ENCODE measurements at places on chromosomes 13 and 19. TPM values are rescaled to one million over a fixed set of nuclear protein-coding genes. Genes with fewer than 3 reads are reported as not detected.

The KLK8 gene
- not detected for total RNA-seq

The PIAS4 gene
- 12.5 TPM for total RNA-seq

The ADPRHL1 gene
- total RNA-seq: 0.29 TPM

The CRB3 gene
- not detected for total RNA-seq

The ZNF491 gene
- 2.5 TPM for total RNA-seq

The SIGLECL1 gene
- not detected for total RNA-seq

The ITGBL1 gene
- total RNA-seq: 57.1 TPM

The LILRA1 gene
- total RNA-seq: not detected

The OXGR1 gene
- 0.24 TPM for total RNA-seq

The DLL3 gene
- 1.5 TPM for total RNA-seq

The SLAIN1 gene
- total RNA-seq: not detected

The PRRG2 gene
- 0.10 TPM for total RNA-seq

The NTF4 gene
- not detected for total RNA-seq

The SERPINE3 gene
- total RNA-seq: not detected

The ATP4B gene
- total RNA-seq: not detected

The ING1 gene
- total RNA-seq: 11.8 TPM

The PRX gene
- 0.72 TPM for total RNA-seq

The BCAM gene
- total RNA-seq: 5.7 TPM

Measured in RPMI7951 (cell line).